ENCODE measurements at places on chromosomes 5 and 9. TPM values are rescaled to one million over a fixed set of nuclear protein-coding genes. Genes with fewer than 3 reads are reported as not detected.

DNA sequence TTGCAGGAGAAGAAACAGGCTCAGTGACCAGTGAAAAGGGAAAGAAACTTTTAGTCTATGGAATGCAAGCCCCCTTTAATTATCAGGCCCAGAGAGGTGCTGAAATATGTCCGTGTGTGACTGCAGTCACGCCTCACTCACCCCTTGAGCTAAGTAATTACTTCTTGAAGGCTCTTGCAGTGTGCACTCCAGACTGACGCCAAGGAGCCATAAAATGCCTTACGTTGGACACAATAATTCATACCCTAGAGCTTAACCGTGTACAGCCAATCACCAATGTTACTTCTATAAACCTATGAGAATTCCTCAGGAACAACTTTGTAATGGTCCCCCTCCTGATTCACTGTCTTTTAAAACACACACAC lies 242.2 kb downstream of the SYK start:
- H3K27me3 ChIP-seq: no peaks in the 10 kb centered on the region
- no peak overlapping the region for H3K27ac ChIP-seq
- H3K36me3 ChIP-seq: no peaks in the 10 kb centered on the region
- no peak for DNase-seq
- peaks cover 15% of the 10 kb centered on the region for H3K4me1 ChIP-seq

DNA sequence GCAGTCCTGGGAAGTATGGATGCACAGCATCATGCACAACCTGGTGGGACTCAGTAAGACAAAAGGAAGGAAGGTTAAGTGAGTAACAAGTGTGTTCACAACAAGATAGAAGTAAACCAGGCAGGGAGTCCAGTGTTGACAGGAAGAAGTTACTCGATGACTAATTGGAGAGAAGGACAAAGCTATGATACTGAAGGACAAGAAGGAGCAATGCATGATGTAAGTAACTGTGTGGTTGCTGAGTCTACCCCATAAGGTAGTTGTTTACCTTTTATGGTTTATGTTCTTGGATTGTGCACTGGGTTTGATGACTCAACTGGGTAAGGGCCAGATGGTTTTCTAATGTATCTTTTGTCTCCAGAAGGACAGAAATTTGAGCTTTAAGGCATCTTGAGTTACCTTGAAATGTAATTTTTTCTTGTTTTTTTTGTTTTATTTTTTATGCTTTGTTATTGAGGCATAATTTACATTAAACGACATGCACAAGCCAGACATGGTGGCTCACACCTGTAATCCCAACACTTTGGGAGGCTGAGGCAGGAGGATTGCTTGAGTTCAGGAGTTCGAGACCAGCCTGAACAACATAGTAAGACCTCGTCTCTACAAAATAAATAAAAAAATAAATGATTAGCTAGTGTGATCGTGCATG lies 89.2 kb upstream of the CAST start:
- no peak overlapping the region for H3K27ac ChIP-seq
- H3K27me3 ChIP-seq: 0 out of 2 replicates have a peak, but pooled peaks cover 8% of the 10 kb centered on the region
- no peaks in the 10 kb centered on the region for H3K36me3 ChIP-seq
- DNase-seq: no peak
- H3K4me3 ChIP-seq: no peak overlapping the region

GRCh38 chr5:94778299-94778698 lies 159.8 kb downstream of the SLF1 start:
- H3K27me3 ChIP-seq: no peaks in the 10 kb centered on the region
- H3K27ac ChIP-seq: no peak overlapping the region
- no peak for DNase-seq
- H3K4me1 ChIP-seq: no peaks in the 10 kb centered on the region

GRCh38 chr5:160324886-160325285 lies 12.5 kb upstream of the CCNJL start:
- no peaks in the 10 kb centered on the region for H3K36me3 ChIP-seq
- no peak for DNase-seq
- no peak overlapping the region for H3K27ac ChIP-seq
- H3K27me3 ChIP-seq: no peaks in the 10 kb centered on the region
- H3K4me1 ChIP-seq: no peaks in the 10 kb centered on the region

DNA sequence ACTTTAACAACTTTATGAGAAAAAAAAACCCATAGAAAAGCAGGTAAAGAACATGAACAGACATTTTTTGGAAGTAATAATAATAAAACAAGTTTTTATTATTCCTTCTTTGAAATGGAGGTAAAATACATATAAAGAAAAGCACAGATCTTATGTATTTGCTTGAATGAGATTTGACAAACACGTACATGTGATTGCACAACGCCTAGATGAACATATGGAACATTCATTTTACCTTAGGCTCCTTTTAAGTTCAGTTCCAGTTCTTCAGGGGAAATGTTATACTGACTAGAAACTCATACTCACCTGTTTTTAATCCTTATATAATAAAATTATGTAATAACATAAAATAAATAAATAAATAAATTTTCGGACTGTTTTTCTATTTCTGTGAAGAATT lies 61.8 kb downstream of the GGTA1 start:
- no peak for DNase-seq
- H3K27me3 ChIP-seq: no peaks in the 10 kb centered on the region
- no peak overlapping the region for H3K4me3 ChIP-seq
- no peaks in the 10 kb centered on the region for H3K36me3 ChIP-seq

DNA sequence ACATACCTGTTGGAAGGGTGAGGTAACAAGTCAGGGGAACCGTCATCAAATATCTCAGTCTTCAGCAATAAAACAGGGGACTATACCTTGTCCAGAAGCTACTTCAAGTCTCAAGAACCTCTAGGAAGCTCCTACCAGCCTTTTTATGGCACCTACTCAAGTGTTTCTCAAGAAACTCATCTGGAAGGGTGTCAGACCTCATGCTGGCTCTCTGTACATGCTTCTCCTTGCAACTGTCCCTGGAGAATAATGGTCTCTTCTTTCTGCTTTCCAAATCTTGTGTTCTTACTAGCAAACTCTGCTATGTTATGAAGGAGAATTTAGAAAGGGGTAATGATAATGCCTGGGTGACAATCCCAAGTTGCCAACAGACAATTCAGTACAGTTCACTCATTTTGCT lies 8.3 kb upstream of the PTAR1 start:
- H3K27me3 ChIP-seq: no peaks in the 10 kb centered on the region
- H3K4me1 ChIP-seq: no peaks in the 10 kb centered on the region
- no peak overlapping the region for H3K4me3 ChIP-seq
- DNase-seq: no peak
- no peak overlapping the region for H3K27ac ChIP-seq

- peaks cover 14% of the 10 kb centered on the region for H3K27me3 ChIP-seq
- no peaks in the 10 kb centered on the region for H3K36me3 ChIP-seq
- no peak overlapping the region for H3K27ac ChIP-seq
These were observed 77.1 kb downstream of the MAP1B start for GRCh38 chr5:72184408-72184807.

DNA sequence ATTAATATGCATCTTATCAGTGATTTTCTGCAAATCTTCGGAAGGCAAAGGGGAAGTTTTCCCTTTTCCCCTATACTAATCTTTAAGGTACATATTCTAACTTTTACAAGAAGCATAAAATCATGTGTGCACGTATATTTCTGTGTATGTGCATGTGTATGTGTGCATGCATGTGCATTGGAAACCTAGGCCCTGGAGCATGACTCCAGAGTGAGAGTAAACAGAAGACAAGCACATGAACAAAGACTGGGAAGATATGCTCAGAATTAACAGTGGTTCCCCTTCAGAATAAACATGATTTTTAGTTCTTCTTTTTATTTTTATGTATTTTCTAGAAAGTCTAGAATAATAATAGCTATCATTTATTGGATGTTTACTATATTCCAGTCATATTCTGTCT lies 10.9 kb upstream of the SELENOP start:
- H3K27ac ChIP-seq: no peak overlapping the region
- H3K4me3 ChIP-seq: no peak overlapping the region
- H3K36me3 ChIP-seq: no peaks in the 10 kb centered on the region
- no peaks in the 10 kb centered on the region for H3K4me1 ChIP-seq
- DNase-seq: no peak

DNA sequence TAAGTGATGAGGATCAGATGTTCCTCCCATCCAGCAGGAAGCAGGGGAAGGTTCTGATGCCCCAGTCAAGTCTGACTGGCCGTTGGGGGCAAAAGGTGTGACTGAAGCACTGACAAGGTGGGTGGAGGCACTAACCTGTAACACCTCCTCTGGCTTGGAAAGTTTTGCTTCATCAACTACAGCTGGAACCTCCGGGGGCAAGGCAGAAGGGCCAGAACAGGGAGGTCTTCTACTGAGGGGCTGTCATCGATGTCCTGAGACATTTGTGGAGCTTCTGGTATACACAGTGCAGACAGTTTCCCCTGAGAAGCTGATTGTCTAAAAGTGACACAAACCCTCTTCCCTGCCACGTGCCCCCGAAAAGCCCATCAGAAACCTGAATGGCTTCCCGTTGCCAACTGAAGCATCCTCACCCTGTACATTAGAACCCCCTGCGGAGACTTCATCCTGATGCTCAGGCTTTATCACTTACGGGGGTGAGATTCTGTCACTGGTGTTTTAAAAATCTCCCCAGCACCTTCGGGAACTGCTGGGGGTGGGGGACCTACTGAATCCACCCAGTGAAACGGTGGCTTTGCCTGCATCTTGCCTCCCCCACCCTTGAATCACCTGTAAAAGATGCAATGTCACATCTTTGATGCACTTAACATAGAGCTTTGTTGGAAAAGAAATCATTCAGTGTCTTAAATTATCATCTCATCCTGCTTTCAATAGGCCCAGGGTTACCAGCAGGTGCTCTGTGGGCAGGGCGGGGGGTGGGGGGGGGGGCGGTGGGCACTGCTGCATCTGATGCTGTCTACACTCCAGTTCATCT lies 24.6 kb downstream of the TRAF1 start:
- H3K36me3 ChIP-seq: no peaks in the 10 kb centered on the region
- peaks cover 7% of the 10 kb centered on the region for H3K4me1 ChIP-seq
- no peak overlapping the region for H3K4me3 ChIP-seq
- DNase-seq: no peak
- no peak overlapping the region for H3K27ac ChIP-seq

DNA sequence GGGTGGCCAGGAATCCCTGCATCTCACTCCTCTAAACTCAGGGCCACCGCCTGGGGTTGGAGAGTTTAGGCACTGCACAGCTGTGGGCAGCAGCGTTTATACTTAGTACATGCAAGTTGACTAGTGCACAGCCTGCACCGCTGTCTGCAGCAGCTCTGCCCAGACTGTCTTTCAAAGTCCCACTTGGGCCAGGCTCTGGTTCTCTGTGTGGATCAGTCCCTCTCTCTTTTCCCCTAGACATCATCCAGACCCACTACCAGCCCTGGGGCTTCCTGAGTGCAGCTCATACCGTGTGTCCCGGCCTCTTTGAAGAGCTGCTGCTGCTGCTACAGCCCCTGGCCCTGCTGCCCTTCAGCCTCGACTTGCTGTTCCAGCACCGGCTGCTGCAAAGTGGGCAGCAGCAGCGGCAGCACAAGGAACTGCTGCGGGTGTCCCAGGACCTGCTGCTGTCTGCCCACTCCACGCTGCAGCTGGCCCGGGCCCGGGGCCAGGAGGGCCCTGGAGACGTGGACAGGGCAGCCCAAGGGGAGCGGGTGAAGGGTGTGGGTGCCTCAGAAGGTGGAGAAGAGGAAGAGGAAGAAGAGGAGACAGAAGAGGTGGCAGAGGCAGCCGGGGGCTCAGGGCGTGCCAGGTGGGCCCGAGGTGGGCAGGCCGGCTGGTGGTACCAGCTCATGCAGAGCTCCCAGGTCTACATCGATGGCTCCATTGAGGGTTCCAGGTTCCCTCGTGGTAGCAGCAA lies 45.1 kb upstream of the TESK1 start:
- DNase-seq: no peak
- no peaks in the 10 kb centered on the region for H3K4me1 ChIP-seq
- H3K27ac ChIP-seq: no peak overlapping the region

DNA sequence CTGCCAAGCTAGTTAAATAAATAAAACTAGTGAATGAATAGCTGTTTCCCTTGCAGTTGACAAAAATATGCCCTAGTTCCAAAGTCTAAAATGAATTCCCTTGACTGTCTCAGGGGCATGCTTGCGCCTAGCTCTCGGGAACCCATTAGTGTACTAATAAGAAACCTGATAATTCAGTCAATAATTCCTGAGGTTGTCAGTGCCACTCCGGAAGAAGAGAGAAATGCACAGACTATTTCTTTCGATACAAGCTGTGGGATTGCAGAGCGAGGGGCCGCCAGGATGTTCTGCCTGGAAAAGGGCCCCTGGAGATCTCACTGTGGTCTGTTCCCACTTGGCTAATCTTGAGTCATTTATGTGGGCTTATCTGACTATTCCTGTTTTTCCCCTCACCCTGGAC lies 56.4 kb upstream of the LARP1 start:
- peaks cover 19% of the 10 kb centered on the region for H3K4me1 ChIP-seq
- H3K4me3 ChIP-seq: no peak overlapping the region
- no peaks in the 10 kb centered on the region for H3K36me3 ChIP-seq
- H3K27me3 ChIP-seq: no peaks in the 10 kb centered on the region

DNA sequence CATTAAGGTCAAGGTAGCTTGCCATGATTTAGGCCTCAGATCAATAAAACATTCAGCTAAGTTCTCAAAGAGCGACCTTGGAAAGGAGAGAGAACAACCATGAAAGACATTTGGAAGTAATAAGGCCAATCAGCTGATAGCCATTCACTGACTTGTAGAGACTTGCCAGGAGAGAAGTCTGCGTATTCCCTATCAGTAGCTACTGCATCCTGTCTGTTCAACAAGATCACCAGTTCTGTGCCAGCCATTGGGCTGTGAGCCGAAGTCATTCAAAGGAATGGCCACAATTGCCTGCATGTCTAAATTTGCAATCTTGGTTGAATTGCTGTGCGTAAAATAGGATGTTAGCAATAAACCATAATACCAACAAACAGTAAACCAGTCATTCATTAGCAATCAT lies 219.8 kb downstream of the FBXL7 start:
- DNase-seq: no peak
- no peaks in the 10 kb centered on the region for H3K27me3 ChIP-seq
- H3K27ac ChIP-seq: no peak overlapping the region
- H3K4me3 ChIP-seq: no peak overlapping the region

DNA sequence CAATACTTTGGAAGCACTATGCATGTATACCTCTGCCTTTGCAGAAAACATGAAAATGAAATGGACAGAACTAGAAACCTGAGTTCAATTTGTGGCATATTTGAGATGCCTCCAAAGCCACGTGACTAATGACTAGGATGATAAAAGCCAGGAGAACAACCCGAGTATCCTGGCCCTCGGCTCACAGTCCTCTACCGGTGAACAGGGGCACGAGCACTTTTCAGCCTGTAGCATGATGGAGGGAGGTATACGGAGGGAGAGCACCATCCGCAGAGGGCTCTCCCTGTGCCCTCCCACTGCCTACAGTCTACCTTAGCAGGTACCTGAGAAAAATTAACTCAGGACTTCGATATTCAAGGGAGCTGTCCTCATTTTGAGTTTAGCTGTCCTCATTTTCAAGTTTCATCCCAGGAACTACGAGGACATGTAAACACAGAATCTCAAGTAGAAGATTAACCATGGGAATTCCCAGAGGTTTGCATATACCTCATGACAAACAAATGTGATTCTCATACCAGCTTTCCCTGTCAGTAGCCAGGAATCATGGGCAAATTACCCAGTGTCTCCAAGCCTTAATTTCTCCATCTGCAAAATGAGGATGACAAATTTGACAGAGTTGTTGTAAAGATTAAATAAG lies 249.3 kb downstream of the DNAH5 start:
- no peak overlapping the region for H3K27ac ChIP-seq
- H3K4me3 ChIP-seq: no peak overlapping the region
- H3K36me3 ChIP-seq: no peaks in the 10 kb centered on the region

The GRM6 gene
- not detected for total RNA-seq

The SIGMAR1 gene
- 109 TPM for total RNA-seq

The PCDHGB5 gene
- 0.15 TPM for total RNA-seq

The FIBCD1 gene
- 26.1 TPM for total RNA-seq

The DNAJC18 gene
- 5.7 TPM for total RNA-seq

The LVRN gene
- total RNA-seq: 1.9 TPM

The ESM1 gene
- total RNA-seq: not detected

The RAD17 gene
- total RNA-seq: 29.0 TPM

The GPX3 gene
- total RNA-seq: 0.96 TPM

The HTR1A gene
- total RNA-seq: not detected
